SJSA1 (cell line): ENCODE measurements at places on chromosomes 1 and 21. TPM values are rescaled to one million over a fixed set of nuclear protein-coding genes. Genes with fewer than 3 reads are reported as not detected.

DNA sequence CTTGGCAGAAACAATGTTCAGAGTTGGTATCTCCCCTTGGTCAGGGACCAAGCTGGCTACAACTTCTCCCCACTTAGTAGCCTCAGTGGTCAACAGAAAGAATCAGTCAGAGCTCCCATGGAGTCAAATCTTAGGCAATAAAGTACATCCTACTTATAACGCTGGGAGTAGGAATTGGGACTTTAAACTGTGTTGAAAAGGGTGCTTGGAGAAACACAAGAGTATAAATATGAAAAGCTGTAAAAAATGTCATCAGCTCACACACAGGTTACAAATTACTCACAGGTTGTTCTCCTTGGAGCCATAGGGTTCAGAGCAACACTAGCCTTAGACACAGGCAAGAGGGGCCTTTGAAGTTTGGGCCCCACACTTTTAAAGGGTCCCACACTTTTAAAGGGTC, 67.4 kb downstream of the WLS start:
- DNase-seq, result no peak

DNA sequence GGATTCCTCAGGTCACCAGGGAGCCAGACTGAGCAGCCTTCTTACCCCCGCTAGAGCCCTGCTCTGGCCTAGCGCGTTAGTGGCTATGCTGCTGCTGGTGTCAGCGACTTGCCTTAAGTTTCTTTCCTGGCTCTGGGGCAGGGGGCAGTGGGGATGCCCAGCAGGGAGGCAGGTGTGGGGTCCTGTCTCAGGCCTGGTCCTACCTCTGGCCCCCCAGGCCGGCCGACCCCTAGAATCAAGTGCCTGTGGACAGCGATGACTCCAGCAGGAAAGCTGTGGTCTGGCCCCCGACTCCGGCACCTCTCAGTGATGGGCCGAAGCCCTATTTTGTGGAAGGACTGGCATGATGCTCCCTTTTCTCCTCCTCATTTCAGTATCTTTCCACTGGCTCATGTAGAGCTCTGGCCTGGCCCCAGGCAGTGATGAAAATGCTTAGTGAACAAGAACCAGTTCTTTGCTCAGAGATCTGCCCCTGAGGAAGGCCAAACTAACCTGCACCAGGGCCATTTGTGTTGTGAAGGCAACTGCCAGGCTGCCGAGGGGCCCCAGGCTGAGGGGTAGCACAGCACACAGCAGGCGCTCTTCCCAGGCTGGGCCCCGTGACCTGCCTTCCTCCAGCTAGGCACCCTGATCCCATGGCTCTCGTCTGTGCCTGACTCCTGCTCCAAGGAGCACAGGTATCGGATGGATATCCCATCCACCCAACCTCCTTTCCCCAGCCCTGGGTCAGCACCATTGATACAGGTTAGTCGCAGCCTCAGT, 23.7 kb downstream of the MRPL37 start:
- DNase-seq, result no peak

DNA sequence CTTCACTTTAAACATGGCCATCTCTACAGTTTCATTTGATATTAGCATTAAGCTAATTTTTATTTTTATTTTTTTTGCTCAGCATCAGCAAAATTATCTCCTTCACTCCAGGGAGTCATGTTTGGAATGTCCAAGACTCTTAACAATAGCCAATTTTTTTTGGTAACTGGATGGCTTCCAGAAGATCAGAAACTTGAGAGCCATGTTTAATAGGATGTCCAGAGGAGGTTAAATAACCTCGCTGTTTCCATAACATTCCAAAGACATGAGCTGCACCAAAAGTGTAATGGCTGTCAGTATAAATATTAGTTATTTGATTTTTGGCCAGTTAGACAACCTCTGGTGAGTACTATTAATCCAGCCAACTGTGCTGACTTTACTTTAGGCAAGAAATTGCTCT, 80.7 kb downstream of the DNTTIP2 start:
- DNase-seq, result peak; percentile 72

DNA sequence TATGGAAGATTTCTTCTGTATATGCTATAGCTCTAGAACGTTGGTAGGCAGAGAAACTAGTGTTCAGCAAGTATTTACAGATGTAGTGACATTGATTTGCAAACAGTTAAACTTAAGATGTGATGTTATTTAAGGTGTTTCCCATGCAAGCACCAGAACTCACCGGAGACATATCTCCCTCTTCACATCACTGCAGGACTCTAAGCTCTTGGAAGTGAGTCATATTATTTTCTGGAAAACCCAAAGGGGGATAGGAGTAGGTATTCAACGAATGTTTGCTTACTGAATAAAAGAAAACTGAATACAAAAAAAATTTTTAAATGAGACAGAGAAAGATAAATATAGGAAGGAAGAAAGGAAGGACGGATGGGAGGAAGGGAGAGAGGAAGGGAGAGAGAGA, 25.0 kb downstream of the RGS4 start:
- DNase-seq, result no peak

DNA sequence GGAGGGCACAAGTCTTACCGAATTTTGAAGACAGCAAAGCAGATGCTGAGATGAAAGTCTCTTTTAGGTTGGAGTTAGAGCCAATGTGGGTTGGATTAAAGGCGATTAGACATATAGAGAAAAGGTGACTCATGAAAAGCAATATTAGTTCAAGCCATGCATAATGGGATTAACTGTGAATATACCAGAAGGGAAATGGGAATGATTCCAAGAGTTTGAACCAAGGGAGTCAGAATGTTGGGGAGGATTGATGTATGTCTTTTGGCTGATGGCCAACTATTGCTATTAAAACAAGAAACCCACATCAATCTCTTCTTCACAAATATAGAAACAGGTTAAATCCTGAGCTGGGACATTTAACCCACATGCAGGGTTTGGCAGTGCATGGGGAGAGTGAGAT, 1.2 kb downstream of the HMGCS2 start:
- DNase-seq, result no peak

GRCh38 chr1:179228783-179229213, 679 bp downstream of the ABL2 start:
- peak; percentile 29 for DNase-seq

GRCh38 chr1:209403921-209404320, 179.6 kb upstream of the CAMK1G start:
- DNase-seq, result no peak

- no peak for DNase-seq
Measured at GRCh38 chr1:19854866-19855265, 27.3 kb upstream of the OTUD3 start.

- no peak for DNase-seq
Measured at GRCh38 chr1:68199603-68200002, 32.7 kb downstream of the WLS start.

GRCh38 chr1:89310505-89310904, 37.8 kb upstream of the GBP5 start:
- DNase-seq, result no peak

DNA sequence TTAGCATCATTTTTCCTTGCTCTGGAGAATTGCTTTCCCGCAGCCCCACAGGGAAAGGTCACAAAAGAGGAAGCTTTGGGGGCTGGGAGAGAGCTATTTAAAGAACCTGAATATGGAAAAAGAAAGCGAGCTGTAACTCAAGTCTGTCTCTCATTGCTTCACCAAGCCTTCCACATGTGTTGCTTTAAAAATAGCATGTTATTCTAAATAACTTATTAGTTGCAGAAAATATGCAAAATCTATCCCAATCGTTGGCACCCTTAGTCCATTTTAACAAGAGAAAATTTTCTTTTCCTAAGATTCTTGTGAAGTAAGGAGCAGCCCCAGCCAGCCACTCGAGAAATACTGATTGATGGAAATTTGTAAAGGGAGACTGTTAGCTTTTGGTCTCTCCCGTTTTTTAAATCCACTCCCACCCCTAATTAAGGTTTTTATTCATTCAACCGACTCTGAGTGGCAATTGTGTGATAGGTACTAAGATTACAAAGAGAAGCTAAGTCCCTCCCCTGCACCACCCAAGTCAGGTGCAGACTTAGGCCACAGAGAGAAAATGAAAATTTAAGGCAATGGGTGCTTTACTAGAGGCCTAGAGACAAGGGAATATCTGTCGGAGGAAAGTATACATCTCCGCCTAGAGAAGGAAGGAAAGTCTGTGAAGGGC, 802 bp downstream of the CYP4X1 start:
- no peak for DNase-seq

DNA sequence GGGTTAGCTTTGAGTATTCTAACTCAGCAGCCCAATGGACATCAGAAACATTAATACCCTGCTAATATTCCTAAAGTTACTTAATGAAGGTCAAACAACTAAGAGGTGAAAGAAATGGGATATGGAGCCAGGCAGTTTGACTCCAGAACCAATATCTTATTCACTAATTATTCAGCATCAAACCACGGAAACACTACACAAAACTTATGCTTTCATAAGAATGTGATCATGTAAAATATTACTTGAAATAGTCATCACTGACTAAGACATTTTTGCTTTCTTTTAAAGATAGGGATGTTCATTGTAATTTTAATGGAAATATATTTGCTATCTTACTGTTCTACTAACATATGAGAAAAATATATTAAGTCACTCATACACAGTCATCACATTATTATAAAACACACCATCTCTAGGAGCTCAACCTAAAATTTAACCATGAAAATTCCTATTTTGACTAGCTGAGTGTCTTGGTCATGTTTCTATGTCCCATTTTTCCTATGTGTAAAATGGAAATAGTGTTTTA, 240.9 kb downstream of the KCTD3 start:
- no peak for DNase-seq

- no peak for DNase-seq
Measured at GRCh38 chr1:15028102-15028501, 125.4 kb upstream of the TMEM51 start.

GRCh38 chr1:101025283-101025656, 314 bp downstream of the DPH5 start:
- no peak for DNase-seq

CELA3A gene
- total RNA-seq, result not detected in 2 replicates

AK5 gene
- 0.60 and 1.4 TPM in 2 replicates for total RNA-seq

B3GALT2 gene
- total RNA-seq, result 1.6 and 1.8 TPM in 2 replicates

RNU1-1 gene
- under 0.01 and 294 TPM in 2 replicates for total RNA-seq

TDRD10 gene
- total RNA-seq, result not detected in 2 replicates
